BJ (cell line): ENCODE measurements at places on chromosomes 12 and 14. TPM values are rescaled to one million over a fixed set of nuclear protein-coding genes. Genes with fewer than 3 reads are reported as not detected.

GRCh38 chr12:51766067-51766676 is 82.3 kb downstream of the FIGNL2 start:
- DNase-seq: no peak

DNA sequence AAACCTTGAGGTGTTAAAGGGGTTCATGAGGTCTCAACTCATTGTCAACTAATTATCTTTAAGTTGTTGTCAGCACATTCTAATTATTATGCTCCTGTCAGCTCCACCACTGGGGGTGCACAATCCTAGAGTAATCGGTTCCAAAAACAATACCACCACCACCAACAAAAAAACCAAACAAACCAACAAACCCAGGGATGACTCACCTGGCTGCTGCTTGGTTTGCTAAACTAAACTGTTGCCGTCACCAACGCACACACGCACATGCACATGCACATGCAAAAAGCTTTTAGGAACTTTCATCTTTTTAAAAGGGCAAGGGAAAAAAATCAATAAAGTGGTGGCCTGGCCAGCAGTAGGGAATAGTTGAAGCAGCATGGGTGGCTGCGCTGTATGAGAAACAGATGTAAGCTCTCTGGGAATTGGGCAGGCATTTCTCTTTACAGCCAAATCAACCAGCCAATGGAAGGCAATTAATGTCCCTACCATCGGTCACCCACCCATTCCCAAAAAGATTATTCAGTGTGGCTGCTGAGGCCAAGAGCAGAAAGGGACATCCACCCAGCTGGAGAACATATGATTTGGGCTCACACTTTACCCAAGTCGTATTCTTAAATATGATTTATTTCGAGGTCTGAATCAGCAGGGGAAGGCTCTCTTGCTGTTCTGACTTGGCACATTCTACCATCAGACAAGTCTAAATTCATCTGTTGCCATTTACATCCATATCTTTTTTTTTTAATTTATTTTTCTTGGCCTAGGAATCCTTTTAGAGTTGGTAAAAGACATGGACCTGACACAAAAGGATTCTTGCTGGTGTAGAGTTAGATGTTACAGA is 20.0 kb downstream of the TMEM30B start:
- peak; percentile 89 for DNase-seq

- DNase-seq: no peak
Measured at GRCh38 chr12:123482876-123483275, 24.9 kb downstream of the SNRNP35 start.

- DNase-seq: no peak
Measured at GRCh38 chr14:105014631-105015030, 6.3 kb downstream of the CDCA4 start.

DNA sequence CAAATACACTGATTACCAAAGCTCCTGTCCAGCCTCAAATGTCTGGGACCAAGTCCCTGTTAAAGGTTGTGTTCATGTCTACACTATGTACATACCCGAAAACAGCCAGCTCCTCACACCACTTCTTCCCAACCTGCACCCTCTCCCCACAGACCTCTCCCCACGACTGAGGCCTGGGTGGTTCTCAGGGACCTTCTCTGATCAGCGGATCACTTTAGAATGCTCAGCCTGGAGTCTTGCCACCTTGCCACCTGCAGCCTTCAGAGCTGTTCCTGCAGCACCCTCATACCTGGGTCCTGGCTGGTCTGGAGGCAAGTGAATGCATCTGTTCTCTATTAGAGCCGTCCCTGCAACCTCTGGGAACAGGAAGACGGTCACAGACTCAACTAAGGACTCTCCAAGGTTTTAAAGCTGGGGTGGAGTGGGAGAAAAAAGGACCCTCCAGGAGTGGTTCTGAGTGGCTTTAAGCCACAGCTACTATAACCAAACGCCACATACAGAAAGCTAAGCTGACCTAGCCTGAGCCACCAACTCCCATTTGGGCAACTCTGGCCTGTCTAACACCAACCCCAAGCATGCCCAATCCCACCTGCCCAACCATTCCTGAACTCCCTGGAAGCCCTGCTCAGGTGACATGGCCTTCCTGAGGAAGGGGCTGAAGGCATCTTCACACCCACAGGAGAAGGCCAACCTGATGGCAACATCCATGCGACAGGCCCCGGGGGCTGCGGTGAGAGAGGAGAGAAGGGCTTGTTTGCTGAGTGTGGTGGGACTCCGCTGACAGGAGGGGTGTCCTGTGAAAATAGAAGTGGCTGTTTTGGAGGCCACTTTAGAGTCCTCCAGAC is 8.6 kb downstream of the KRT2 start:
- no peak for DNase-seq

GRCh38 chr12:62629971-62630739 is 163.5 kb downstream of the MON2 start:
- DNase-seq: no peak

Gene TOMM20L
- not detected in 2 replicates for polyA plus RNA-seq

DNA sequence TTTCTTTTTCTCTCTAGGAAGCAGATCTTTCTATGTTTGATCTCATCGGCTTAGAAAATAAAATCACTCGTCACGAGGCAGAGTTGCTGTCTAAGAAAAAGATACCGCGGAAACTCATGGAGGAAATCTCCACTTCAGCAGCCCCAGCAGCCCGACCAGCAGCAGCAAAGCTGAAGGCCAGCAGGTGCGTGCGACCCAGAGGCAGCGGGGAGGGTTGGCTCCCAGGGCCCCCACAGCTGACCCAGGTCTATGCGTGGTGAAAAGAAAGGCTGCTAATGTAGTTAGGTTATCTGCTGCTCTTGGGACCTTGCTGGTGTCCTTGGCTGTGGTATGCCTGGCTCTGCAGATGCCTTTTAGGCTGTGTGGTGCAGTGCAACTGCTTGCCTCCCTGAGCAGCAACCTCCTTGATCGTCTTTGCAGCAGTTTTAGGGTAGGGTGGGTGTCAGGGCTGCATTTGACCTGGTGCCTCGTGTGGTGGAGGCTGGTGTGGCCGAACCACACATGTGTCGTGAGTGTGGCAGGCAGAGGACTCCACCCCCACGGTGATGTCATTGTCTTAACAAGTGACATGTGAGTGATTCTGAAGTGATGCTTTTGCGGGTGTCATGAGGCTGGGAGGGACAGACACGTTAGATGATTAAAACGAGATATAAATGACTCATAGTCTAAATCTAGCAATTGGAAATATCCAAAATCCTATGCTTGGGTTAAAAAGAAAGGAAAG is 68.6 kb downstream of the EP400 start:
- no peak for DNase-seq

DNA sequence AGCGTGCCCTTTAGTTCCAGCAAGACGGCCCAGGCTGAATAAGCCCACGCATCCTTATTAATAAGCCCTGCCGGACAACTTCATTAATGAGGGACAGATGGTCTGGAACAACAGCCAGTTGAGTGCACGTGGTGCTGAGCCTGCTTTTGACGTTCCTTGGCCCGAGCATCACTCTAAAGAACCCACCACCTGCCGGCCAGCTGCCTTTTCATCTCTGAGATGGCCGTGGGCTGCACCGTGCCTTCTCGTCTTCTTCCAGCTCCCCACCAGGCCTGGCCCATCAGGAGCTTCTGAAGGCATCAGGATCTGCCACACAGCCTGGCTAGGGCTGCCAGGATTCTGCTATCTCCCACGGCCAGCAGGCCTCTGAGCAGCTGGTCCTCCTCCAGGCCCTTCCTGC is 80.0 kb downstream of the AACS start:
- DNase-seq: no peak

- DNase-seq: no peak
Measured at GRCh38 chr14:32934073-32934880, 4.4 kb upstream of the NPAS3 start.

Gene PLEKHG7
- not detected in 2 replicates for polyA plus RNA-seq

GRCh38 chr12:90618586-90618985 is 336.4 kb downstream of the CCER1 start:
- no peak for DNase-seq

Gene TMEM30B
- polyA plus RNA-seq: 0.06 and 0.32 TPM in 2 replicates

Gene APOF
- polyA plus RNA-seq: not detected in 2 replicates

DNA sequence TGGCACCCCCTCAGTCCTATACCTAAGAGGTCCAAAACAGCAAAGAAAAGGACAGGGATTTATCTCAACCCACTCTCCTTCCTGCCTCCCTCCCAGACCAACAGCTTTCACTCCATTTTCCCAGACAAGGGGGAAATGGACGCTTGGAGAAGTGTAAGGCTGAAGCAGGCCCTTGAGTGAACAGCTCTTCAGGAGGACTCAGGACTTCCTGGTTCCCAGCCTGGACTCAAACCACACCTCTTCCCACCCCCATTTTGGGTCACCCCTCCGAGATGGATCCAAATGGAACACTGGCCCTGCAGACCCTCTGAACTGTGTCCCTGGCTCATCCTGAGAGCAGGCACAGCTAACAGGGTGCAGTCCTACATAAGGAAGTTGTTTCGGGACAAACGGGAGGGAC is 2.7 kb downstream of the KMT2D start:
- no peak for DNase-seq

GRCh38 chr12:109951136-109951535 is 45.0 kb downstream of the GIT2 start:
- DNase-seq: peak; percentile 89

DNA sequence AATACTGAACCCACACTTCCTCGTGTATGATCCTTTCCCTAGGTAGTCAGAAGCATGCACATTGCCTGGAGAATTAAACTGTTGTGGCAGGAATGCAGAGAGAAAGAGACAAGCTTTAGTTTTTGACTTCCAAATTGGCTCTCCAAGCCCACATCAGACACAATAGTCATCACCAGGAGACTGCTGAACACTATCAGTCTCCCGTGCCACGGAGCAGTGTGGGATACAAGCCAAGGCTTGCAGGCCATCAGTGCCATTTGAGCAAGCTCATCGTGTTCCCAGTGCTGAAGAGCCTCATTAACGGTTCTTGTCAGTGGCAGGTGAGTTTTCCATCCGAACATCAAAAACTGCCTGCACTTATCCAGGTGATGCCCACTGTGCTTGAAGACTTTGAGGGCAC is 410.8 kb downstream of the NAV3 start:
- DNase-seq: no peak

Gene TRAFD1
- 23.7 and 24.0 TPM in 2 replicates for polyA plus RNA-seq

DNA sequence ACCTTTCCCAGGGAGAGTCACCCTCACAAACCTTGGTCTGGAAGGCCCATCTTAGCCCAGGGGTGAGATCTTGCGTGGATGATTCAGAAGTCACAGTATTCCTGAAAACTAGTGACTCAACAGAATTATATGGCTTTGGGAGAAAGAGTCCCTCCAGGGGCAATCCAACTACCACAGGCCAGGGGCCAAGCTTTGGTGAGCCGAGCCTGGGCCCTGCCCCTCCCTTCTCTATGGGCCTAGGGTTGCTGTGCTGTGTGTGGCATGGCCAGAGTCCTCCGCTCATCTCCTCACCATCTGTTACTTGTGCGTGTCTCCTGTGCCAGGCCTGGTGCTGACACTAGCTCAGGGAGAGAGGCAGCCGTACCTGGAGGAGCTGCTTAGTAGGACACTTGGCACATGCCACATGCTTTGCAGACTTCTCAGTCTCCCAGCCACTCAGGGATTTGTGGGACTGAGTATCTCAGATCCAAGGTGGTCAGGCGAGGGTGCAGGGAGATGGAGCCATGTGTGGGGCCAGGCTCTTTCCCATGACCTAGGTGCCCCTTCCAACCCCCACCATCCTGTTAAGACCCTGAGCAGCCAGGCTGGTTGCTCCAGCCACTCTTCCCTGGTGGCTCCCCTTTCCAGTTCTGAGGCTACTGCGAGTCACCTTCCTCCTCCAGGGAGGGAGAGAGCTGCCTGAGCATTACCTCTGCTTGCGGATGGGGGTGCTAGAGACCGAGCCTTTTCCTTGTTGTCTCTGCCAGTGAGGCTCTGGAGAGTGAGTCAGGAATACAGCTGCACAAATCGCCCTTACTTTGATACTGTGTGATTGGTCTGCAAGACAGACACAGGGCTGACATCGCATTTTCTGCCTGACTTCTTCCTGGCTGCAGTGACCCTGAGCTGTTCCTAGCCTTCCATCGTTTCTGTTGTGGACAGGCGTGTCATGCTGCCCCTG is 94.1 kb downstream of the SLC25A47 start:
- DNase-seq: peak; percentile 66

DNA sequence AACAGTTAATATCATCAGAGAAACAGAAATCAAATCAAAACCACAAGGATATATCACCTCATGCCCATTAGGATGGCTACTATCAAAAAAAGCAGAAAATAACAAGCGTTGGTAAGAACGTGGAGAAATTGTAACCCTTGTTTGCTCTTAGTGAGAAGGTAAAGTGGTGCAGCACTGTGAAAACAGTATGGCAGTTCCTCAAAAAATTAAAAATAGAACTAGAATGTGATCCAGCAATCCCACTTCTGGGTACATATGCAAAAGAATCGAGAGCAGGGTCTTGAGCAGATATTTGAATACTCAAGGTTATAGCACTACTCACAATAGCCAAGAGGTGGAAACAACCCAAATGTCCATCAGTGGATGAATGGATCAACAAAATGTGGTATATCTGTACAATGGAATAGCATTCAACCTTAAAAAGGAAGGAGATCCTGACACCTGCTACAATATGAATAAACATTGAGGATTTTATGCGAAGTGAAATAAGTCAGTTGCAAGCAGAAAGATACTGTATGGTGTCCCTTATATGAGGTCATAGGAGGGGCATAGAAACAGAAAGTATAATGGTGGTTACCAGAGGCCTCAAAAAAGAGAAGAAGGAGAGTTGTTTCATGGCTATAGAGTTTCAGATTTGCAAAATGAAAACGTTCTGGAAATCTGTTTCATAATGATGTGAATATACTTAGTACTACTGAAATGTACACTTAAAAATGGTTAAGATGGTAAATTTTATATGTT is 131.0 kb upstream of the EEA1 start:
- no peak for DNase-seq
